ENCODE measurements at places on chromosomes 6 and 20.

DNA sequence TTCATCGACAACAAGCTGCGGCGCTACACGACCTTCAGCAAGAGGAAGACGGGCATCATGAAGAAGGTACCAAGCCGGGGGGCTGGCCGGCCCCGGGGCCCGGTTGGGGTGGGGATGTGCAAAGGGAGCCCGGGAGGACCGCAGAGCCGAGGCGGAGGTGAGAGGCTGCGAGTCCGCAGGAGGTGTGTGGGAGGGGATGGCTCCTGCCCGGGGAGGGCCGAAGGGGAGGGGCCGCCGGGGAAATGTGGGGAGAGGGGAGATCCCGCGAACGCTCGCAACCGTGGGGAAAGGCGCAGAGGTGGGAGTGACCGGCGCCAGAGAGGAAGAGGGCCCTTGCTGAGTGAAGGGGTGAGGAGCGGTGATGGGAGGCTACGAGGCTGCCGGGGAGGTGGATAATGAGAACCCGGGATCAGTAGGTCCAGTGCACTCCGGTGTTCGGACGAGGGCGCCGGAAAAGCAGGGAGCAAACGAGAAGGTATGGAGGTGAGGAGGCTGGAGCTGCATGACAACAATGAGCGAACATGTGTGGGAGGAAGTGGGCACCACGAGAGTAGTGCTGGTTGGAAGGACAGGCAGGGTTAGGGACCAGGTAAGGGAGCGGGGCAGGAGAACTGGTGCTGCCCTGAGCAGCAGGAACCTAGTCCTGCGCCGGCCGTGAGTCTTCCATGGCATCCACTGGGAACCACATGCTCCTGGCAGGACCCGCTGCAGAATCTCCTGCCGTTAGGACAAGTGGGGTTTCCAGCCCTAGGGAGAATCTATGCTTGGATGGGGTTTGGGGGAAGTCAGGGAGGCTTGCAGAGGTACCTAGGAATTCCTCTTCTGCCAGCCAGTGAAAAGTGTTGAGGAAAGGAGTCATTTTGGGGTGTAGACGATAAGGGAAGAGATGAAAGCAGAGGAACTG is 1.3 kb downstream of the SRF start:
- peak; percentile 49 for DNase-seq

DNA sequence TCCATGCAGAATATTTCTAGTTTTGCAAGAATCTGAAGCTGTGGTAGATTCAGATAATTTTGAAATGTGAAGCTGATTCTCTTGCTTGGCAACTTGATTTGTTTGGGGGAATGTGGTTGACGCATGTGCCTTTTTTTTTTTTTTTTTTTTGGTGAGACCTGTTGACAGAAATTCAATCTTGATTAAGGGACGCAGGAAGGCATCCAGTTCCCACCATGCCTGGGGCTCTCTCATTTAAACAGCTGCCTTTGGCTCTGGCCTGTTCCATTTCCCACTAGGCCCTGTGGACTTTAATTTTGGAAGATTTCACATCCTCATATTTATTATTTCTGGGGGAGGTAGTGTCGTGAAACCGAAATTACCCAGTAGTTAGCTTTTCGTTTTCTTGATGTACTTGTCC is 8.6 kb downstream of the TPX2 start:
- peak; percentile 18 for DNase-seq

GRCh38 chr20:46190478-46191167 is 72.5 kb downstream of the CD40 start:
- DNase-seq = no peak

- DNase-seq = no peak
Observed at GRCh38 chr6:29999416-29999815, 57.1 kb downstream of the HLA-A start.

- no peak for DNase-seq
Observed at GRCh38 chr6:110147870-110148269, 31.6 kb downstream of the WASF1 start.

- DNase-seq = no peak
Observed at GRCh38 chr20:10474606-10475184, 39.6 kb downstream of the SLX4IP start.

- no peak for DNase-seq
Observed at GRCh38 chr6:2102316-2102883, 143.0 kb downstream of the GMDS start.

DNA sequence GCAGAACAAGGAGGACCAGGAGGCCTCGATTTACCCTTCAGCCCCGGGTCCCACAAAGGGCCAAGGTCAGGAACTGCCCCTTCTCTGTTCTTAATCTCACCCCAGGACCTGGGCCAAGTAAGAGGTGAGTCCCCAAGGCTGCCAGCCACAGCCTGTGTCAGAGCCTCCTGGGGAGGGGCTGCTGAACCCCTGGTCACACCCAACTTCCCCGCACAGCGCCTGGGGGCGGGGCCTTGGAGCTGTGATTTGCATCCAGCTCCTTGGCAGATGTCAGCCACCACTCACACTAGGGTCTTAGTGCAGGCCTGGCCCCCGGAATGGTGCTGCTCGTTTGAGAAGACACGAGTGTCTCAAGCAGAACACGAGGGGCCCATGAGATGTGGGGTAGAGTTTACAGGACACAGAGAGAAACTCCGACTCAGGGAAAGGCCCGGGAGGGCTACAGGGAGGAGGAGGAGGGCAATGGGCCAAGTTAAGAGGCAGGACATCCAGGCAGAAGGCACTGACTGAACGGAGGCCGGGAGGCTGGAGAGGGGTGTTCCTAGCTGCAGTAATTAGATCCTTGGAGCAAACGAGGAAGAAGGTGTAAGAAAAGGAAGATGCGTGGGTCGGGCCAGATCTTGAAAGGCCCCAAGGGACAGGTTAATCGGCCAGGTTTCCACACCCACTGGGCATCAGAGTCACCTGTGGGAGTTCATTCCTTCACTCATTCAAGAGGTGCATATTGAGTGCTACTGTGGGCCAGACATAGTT is 26.9 kb downstream of the ZBP1 start:
- DNase-seq = no peak

GRCh38 chr20:2535711-2536559 is 438 bp upstream of the TMC2 start:
- no peak for DNase-seq

GRCh38 chr20:56779452-56780143 is 150.5 kb downstream of the TFAP2C start:
- DNase-seq = no peak

- peak; percentile 100 for DNase-seq
Observed at GRCh38 chr6:79810185-79810705, 137.1 kb downstream of the ELOVL4 start.

DNA sequence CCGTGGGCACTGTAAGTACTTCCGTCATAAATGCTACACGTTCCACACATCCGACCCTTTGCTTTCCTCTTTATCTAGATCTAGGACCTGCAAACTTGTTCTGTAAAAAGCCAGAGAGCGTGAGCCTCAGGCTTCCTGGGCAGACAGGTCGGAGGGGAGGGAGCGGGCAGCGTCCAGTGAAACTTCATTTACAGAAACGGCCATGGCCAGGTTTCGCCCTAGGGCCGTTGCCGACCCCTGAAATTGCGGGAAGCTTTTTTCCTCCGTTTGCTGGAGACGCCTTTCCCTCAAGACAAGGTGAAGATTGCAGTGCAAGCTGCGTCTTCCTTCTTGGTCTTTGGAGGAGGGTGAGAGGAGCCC is 155.4 kb downstream of the DLL1 start:
- DNase-seq = no peak

All from NCI-H2081 (cell line).